ENCODE measurements at places on chromosomes 5 and 9. TPM values are rescaled to one million over a fixed set of nuclear protein-coding genes. Genes with fewer than 3 reads are reported as not detected.

- DNase-seq = no peak
Observed at GRCh38 chr9:1469996-1470395, 419.8 kb downstream of the DMRT2 start.

MLANA gene
- total RNA-seq = not detected

GRCh38 chr5:8700222-8700621, 831.3 kb downstream of the MTRR start:
- DNase-seq = no peak

BOD1 gene
- 44.6 TPM for total RNA-seq

SAPCD2 gene
- 1.2 TPM for total RNA-seq

- DNase-seq = no peak
Observed at GRCh38 chr5:28748446-28748845, 1710.1 kb upstream of the CDH9 start.

DNA sequence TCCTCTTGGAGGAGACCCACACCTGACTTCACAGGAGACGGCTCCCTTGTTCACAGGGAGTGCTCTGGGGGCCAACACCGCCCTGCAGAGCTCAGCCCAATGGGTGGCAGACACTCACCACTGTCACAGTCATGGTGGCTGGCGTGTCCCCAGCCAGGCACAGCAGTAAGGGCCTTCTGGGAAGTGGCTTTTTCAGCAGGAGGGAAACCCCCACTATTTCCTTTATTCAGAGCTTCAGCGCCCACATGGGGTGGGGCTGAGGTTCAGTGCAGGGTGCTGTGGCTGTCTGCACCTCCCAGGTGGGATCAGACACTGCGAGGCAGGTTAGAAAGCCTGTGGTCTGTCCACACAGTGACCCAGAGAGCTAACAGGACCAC, 3.6 kb upstream of the SNAPC4 start:
- DNase-seq = peak; percentile 54

- no peak for DNase-seq
Observed at GRCh38 chr9:14418301-14418940, 104.5 kb upstream of the NFIB start.

GRCh38 chr9:9949368-9949767, 663.4 kb downstream of the PTPRD start:
- DNase-seq = no peak

GRCh38 chr5:129996896-129997295, 92.6 kb downstream of the CHSY3 start:
- no peak for DNase-seq

DNA sequence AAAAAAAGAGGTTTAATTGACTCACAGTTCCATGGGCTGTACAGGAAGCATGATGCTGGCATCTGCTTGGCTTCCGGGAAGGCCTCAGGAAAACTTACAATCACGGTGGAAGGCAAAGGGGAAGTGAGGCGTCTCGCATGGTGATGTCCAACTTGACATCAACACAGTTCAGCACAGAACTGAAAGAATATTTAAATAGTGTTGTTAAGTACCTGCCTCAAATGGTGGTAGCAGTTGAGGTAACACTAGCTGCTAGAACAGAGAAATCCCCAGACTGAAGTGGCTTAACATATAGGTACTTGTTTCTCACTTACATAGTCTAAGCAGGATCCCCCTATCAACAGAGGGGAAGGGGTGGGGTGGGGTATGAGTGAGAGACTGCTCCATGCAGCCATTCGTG, 141.6 kb downstream of the DROSHA start:
- DNase-seq = no peak

GRCh38 chr9:94745806-94746540, 19.5 kb downstream of the AOPEP start:
- DNase-seq = no peak

DNA sequence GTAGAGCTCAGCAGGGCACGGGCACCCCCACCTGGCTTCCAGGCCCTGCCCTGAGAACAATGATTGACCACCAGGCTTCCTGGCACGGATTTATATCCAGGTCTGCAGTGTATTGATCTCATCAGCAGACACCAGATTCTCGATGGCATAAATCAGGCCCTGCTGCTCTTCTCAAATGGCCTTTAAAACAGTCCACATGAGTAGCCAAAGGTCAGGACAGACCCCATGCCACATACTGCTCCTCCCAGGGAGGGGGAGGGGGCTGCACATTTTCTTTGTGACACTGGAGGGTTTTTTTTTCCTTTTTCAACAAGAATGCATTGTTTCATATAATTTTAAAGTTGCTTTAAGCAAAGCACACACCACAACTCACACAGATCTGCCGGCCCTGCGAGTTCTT, 85.4 kb downstream of the SEMA4D start:
- no peak for DNase-seq

All from naive thymus-derived CD4-positive, alpha-beta T cell (primary cell).